NB4 (cell line): ENCODE measurements at places on chromosomes 11 and 22.

- DNase-seq: peak; percentile 77
Measured at GRCh38 chr22:50271519-50271970, 1.4 kb upstream of the MAPK11 start.

DNA sequence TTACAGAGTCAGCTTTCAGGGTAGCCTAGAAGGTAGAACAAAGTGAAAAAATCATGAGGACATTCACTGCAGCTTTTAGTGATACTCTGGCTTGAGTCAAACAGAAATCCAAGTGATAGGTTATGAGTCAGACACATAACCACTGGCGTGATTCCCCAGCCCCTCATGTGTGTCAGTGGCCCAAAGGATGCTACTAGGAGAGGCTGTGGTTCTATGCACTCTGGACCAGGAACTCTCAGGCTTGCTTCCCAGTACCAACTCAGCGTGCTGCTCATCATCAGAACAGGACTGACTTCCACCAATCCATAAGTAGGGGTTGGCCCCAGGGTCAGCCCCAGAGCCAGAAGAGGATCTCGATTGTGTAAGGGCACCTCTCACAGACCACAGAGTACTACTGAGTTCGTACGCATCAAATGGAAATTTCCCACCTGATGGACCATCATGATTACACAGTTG lies 116.8 kb downstream of the MED15 start:
- DNase-seq: no peak

DNA sequence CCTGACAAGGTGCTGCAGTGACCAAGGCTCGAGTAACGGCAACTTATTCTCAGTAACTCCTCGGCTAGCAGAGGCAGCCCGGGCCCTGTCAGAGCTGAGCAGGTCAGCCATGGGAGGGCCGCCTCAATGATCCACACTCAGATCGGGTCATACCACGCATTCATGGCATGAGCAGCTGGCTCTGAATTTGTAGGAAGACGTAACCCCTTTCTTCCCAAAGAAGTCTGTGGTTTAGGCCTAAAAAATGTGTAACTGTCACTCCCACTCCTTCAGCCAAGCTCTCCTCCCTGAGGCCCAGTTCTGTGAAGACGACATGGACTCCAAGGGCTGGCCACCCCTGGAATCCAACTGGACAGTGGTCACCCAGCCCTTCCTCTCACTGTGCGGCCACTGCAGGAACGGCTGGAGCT lies 30.0 kb downstream of the PPP2R1B start:
- no peak for DNase-seq

DNA sequence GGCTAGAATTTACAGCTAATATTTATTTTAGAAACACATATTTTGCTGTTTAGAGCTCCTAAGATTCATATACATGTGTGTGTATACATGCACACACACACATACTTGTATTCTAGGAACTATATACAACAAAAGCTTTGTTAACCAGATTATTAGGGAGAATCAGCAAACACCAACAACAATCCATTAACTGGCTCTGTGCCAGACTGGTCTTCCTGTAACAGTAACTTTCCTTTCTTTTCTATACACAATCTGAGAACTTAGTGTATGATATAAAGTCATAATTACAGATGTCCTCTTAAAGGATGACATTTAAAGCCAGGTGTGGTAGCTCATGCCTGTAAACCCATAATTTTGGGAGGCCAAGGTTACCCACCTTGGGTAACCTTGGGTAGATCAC lies 49.5 kb upstream of the CLNS1A start:
- DNase-seq: no peak

DNA sequence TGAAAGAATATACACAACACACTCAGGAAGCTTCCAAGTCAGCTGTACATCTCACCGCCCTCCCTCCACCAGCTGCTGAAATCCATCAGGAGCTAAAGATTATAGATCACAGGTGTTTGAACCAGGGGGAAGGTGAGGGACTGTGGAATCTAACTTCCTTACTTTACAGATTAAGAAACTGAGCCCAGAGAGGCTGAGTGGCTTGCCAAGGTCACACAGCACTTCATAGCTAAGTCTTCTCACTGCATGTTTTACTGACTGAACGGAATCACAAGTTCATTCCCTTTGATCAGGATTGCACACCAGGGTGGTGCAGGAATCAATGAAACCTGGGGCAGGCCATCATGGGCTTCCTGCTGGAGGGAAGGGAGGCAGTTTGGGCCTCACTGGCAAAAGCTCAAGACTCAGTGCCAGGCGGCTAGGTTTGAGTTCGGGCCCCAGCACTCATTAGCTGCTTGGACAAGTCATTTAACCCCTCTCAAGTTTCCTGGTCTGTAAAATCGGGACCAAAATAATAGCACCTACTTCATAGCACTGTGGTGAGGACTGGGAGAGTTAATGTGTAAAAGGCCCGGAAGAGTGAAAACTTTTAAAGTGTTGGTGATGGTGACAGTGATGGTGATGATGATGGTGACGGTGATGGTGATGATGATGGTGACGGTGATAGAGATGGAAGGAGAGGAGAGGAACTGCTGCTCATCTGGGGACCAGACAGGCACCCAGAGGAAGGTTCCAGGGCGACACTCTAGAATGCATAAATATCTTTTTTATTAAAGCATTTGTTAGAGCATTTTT lies 8.2 kb downstream of the CD5 start:
- no peak for DNase-seq

DNA sequence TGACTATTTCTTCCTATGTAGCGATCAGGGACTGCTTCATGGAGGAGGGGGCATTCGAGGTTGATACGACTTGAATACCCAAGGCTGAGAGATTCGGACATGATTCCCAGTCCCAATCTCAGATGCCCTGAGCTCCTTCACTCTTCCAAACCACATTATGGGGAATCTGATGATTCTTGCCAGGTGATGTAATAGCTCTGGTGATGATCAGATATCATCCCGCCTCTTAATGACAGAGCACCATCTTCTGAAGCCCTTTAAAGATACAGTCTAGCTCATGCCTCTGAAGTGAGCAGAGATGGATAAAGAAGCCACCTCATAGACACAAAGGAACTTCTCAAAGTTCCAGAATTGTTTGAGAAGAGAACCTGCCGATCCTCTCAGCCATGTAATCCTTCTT lies 8.9 kb upstream of the CLMP start:
- no peak for DNase-seq

GRCh38 chr11:6124245-6124644 lies 16.8 kb downstream of the OR56B4 start:
- peak; percentile 21 for DNase-seq

- no peak for DNase-seq
Measured at GRCh38 chr22:25008666-25009065, 56.1 kb downstream of the KIAA1671 start.

GRCh38 chr22:48333323-48333763 lies 1494.3 kb downstream of the BRD1 start:
- no peak for DNase-seq

- no peak for DNase-seq
Measured at GRCh38 chr22:30430933-30431332, 5.4 kb downstream of the MTFP1 start.

DNA sequence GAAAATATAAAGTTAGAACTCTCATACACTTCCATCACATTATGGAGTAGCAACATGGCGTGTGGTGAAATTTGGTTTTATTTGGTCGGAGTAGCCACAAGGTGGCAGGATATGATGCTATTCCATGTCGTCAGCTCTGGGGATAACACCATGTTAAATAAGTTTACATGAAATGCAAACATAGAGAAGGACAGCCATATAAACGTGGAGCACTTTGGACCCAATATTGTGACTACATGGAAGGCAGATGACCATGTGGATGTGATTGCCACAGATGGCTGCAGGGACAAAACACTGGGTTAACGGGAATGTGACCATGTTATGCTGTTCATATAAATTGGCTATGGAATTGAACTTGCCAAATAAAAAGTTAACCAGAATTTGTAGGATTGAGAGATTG lies 21.0 kb downstream of the OR5M11 start:
- peak; percentile 28 for DNase-seq

- no peak for DNase-seq
Measured at GRCh38 chr11:34830648-34831047, 85.5 kb downstream of the APIP start.

- no peak for DNase-seq
Measured at GRCh38 chr22:30015846-30016245, 64.4 kb upstream of the HORMAD2 start.

GRCh38 chr11:55902308-55902707 lies 12.1 kb downstream of the OR5W2 start:
- DNase-seq: no peak

DNA sequence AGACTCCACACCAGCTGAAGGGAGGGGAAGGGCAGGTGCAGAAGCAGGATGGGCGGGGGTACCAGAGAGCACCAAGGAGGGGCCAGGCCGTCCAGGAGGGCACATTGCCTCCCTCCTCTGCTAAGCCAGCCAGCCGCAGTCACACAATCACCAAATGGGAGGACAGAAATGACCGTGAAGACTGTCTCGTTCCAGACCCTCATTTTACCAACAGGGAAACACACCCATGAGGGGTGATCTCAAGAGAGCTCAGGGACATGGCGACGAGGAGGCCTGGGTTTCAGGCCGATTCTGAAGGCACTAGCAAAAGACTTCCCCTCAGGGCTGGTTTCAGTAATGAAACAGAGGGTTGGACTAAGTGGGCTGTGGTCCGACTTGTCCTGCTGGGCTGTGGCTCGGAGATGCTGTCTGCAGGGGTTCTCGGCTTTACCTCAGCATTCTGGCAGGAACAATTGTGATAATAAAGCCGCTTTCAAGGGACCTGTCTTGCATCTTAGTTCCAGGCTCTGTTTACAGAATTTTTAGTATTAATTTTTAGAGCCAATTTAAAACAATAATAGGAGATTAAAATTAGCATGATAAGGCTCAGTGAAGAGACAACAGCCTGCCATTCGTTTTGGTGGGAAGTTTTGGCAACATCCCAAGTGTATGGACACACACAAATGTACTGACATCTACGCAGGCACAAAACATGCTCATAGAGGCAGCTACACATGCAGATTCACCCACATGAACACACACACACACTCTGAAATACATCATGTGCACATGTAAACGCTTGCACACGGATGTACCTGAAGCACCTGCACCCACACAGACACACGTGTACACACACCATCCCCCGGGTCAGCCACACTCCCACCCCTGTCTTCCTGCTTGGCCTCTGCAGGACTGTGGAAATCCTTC lies 2.0 kb upstream of the B3GAT1 start:
- no peak for DNase-seq

GRCh38 chr11:93525601-93526345 lies 17.4 kb downstream of the SMCO4 start:
- DNase-seq: peak; percentile 49

DNA sequence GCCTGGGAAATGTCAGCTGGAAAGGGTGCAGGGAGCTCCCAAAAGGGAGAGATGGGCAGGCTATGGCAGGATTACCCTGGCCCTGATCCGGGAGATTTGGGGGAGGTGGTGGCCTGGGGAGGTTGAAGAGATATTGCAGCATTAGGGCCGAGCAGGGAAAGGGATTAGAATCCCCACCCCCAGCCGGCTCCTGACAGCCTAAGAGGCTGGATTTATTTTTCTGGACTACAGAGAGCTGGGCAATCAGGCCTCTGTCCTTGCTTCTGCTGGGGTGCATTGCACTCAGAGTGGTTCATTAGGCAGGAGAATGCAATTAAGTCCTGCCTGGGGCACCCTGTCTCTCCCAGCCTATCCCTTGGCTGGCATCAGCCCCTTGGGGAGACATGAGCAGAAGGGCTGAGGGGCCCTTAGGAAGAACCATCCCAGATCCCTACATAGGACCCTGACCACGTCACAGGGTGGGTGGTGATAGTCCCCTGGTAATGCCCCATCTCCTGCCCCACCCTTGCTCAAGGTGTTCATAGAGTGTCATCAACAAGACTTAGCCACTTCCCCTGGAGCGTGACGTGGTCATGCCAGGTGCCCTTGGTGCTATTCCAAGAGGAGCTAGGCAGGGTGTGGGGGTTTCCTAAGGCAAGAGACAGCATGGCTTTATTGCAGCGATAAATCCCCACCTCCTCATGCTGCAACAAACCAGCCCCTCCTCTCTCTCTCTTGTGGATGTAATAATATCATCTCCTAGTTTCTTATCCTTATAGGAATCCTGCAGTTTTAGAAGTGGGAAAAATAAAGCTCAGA lies 38.4 kb upstream of the KLHL35 start:
- no peak for DNase-seq

- no peak for DNase-seq
Measured at GRCh38 chr11:45917286-45917622, 423 bp downstream of the PEX16 start.
